Activated T-helper 1 cell treated with anti-CD3 and anti-CD28 coated beads, Interleukin-2, amount 50 U/mL, for 16 hours (primary cell): ENCODE measurements at places on chromosomes 7 and 10.

- DNase-seq: no peak
These were observed 205.0 kb downstream of the BBS9 start for GRCh38 chr7:33334349-33334748.

DNA sequence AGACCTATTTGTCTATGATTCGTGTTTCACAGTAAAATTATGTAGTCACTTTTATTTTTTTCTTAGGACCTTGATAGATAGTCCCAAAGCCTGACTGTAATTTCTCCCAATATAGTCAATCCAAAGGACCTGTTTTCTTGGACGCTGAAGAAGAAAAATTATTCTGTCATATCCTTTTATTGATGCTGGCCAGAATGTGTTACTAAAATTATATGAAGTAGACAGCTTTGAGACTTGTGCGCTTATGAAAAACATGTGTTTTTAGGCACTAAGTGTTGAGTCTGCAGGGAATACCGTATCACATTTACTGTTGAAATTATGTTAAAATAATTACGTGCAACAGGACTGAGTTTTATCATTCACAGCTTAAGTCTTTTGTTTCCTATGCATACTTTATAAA, 17.9 kb downstream of the TES start:
- DNase-seq: no peak

- DNase-seq: no peak
These were observed 137.5 kb upstream of the LRRTM3 start for GRCh38 chr10:66788178-66788987.

DNA sequence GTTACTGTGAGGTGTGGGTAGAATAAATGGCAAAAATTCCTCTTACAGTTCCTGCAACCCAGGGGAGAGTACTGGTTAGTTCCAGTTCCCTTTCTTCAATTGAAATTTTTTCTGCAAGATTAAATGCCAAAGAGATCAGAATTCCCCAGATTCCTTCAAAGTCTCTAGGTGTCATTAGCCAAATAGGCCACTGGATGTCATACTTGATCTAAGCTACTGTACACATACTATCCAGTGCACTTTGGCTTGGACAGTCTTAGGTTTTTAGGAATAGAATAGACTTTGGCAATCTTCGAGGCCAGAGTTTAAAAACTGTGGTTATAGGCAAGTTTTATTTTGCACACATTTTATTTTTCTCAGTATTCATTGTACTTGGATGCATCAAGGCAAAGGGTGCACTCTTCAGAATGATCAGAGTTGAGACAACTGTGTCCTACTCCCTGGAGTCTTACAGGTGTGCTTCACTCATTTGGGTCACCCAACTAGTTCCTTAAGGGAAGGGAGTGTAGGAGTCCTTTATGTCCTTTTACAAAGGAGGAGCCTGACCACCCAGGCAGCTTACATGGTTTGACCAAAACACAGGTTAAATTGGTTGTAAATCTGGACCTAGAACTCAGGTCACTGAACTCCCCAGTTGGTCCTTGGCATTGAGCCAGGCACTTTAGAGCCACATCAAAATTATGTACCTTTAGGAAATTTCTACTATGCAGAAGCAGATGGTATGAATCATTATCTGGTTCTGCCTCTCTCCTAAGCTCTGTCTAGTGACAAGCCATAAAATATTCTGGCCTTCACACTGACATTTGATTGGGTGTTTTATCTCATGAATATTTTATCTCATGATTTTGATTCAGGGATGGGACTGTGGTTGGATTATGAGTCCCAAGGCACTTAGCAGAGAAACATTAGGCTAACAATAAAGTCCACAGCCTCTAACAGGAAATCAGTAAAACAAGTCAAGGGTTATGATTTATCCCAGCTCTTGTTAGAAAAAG, 49.5 kb downstream of the ASAH2B start:
- DNase-seq: no peak

- no peak for DNase-seq
These were observed 1247.3 kb downstream of the NXPH1 start for GRCh38 chr7:9680713-9681112.

- DNase-seq: no peak
These were observed 84.5 kb upstream of the GPR26 start for GRCh38 chr10:123581656-123582055.

GRCh38 chr7:40760293-40760964, 625.6 kb downstream of the SUGCT start:
- DNase-seq: no peak

DNA sequence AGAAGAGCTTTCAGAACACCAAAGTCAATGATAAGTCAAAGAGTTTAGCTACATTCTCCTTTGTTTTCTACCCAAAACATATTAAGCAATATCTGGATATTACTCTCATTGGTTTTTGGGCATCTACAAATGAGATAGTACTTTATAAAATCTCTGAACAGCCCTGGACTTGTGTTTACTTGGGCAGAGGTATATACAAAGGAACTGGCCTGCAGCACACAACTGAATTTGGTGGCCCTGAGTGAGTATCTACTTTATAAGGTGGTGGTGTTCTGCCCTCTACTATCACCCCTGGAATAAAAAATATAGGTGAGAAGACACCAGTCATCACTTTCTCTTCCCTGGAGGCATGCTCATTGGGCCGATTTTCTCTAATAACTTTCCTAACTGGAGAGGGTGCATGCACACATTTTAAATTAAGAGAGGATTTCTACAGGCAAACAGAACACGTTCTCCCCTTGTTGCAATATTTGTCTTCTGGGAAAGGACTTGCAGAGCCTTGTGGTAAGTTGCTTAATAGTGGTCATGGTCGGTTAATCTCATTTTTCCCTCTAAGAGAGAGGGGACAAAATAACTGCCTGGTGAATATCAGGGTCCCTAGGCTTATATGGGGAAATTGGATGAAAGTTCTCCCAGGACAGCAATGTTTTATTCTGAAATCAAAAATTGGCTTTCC, 41.1 kb downstream of the OTUD1 start:
- no peak for DNase-seq

DNA sequence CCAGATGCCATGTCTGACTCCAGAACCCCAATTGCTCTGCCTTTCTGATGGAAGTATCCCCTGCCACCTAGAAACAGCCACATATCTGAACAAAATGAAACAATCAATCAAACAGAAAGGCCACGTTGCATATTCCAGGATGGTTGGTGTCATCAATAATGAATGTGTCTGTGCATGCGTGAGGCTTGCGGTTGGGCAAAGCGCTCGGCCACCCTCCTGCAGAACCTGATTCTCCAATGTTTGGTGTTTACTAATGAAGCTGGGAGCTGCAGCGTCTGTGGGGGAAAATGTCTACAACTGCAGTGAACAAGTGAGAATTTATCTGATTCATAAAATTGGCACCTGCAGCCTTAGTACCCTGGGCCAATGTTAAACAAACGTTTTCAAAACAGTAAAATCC, 121.2 kb upstream of the ADARB2 start:
- no peak for DNase-seq

- no peak for DNase-seq
These were observed 87.0 kb downstream of the CDK6 start for GRCh38 chr7:92749327-92749755.

- no peak for DNase-seq
These were observed 9.0 kb upstream of the COMTD1 start for GRCh38 chr10:75244487-75245353.

GRCh38 chr10:112184379-112184778, 814 bp upstream of the GPAM start:
- DNase-seq: no peak

DNA sequence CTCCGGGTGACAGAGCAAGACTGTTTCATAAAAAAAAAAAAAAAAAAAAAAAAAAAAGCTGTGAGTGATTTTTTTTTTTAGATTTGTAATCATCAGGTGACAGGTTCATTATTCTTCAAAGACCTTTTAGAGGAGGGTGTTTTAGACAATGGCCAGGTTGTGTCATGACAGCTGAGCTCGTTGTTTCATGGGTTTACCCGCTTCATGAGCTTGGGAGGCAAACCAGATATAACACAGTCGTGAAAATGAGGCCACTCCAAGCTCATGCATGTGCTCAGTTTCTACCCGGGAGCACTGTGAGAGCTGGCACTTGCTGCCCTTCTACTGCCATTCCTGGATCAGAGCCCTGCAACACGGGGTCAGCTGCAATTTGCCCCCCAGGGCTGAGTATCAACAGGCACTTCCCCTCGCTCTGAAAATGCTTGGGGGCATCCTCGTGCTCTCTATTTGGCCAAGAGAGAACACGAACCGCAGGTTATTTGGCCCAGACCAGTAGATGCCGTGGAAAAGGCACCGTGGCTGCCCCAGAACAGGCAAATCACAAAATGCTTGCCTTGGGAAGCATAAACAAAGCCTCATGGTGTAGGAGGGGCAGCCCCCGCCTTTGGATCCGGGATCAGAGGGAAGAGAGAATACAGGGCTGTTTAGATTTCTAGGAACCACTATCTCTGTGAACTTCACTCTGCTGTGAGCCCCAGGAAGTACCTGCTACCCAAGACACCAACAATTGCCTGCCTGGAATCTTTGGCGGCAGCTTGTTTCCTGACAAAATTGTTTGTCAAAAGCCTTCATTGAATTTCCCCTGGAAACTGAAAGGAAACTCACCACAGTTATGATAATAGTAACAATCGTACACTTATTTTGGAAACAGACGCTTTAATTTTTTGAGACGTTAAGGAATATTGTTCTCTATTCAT, 371.0 kb downstream of the FRMD4A start:
- DNase-seq: no peak

- no peak for DNase-seq
These were observed 648.0 kb downstream of the SUGCT start for GRCh38 chr7:40782836-40783235.

GRCh38 chr10:25130906-25131305, 43.9 kb upstream of the GPR158 start:
- no peak for DNase-seq

GRCh38 chr10:5776136-5776880, 36.9 kb downstream of the GDI2 start:
- DNase-seq: no peak

DNA sequence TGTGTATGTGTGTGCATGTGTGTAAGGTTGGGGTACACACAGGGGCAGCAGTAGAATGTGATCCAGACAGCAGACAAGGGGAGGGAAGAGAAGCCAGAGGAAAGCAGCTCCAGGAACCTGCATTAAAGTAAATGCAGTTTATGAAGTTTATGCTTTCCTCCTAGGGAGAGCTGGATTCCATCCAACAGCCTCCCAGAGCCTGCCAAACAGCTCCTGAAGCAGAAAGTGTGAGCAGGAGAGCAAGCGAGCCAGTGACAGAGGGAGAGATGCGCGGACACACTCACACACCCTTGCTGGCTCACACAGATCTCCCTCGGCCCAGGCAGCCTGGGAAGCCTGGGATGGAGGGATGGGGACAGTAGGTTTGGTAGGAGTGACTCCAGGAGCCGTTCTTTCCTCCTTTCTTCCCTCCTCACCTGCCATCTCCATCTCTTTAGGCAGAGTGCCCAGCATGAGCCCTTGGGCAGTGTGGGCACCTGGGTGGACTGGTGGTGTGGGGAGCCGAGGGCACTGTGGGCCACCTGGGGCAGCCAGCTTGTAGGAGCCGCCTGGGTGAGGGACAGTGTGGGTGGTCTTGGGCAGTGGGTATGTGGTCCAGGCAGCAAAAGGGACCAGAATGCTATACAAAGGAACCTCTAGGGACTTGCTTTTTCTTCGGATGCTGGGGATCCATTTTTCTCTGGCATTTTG, 46.1 kb downstream of the PAX2 start:
- no peak for DNase-seq

GRCh38 chr7:68800316-68800715, 798.0 kb upstream of the AUTS2 start:
- no peak for DNase-seq

GRCh38 chr7:28738412-28738811, 219.7 kb downstream of the TRIL start:
- DNase-seq: no peak

GRCh38 chr7:127946111-127946510, 85.1 kb downstream of the LRRC4 start:
- DNase-seq: no peak

DNA sequence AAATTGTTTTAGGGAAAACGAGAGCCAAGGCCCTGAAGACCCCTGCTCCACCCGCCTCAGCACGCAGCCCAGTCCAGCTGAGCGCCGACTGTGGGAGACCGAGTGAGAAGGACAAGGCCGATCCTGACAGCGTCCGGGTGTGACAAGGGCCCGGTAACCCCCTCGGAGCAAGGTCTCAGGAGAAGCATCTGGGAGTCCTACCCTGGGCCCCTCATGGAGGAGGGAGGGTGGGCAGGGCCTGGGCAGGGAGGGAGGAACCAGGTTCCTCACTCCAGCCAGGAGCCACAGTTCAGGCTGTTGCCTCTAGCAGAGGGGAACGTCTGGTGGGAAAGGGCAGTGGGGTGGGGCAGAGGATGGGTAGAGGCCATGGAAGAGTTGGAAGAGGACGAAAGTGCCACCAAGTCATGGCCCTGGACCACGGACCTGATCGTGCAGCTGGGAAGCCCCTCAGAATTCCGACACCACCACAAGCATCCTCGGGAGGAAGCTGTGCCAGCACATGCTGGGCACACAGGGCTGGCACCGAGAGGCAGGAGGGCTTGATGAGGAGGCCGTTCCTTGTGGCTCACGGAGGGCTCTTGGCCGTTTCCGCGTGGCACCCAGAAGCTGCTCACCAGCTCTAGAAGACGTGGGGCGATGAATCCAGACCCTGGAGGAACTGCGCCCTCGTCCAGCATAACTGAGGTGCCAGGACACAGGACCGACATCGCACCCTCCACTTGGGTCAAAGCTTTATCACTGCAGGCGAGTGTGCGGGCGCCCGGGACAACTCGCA, 2.2 kb upstream of the KNDC1 start:
- no peak for DNase-seq
